ENCODE measurements at places on chromosomes 3 and 15.

GRCh38 chr15:64398575-64398974, 10.9 kb downstream of the TRIP4 start:
- no peak for DNase-seq

- DNase-seq, result no peak
Measured at GRCh38 chr3:50675179-50676030, 678 bp downstream of the DOCK3 start.

DNA sequence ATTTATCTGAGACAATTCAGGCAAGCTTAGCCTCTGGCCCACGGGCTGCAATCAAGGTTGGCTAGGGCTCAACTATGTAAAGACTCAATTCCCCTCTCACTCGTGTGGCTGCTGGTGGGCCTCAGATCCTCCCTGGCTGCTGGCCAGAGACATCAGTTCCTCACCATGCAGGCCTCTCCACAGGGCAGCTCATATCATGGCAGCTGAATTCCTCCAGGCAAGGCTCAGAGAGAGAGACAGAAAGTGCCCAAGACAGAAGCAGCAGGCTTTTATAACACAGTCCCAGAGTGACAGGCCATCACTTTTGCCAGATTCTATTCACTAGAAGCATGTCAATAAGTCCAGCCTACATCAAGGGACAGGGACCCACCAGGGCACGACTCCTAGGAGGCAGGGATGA, 63.2 kb downstream of the XXYLT1 start:
- DNase-seq, result no peak

DNA sequence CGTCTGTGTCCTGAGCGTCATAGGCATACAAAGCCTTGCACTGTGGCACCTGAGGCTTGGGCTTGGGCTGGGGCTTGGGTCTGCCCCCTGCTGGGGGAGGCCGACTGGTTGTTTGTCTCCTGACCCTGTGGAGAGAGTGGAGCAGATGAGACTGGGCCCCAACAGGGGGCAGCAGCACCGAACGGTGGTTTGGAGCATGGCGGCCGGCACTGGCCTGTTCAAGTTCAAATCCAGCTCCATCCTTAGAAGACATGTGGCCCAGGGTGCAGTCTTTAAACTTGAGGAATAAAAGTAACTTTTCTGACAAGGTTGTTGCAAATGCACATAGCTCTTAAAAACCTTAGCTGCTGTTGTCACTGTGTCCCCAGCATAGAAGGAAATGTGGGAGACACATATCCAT, 33.3 kb downstream of the CCNB2 start:
- no peak for DNase-seq

GRCh38 chr15:78374436-78375393, 34.6 kb downstream of the CRABP1 start:
- DNase-seq, result no peak

GRCh38 chr15:70995383-70995970, 102.9 kb downstream of the LRRC49 start:
- DNase-seq, result no peak

DNA sequence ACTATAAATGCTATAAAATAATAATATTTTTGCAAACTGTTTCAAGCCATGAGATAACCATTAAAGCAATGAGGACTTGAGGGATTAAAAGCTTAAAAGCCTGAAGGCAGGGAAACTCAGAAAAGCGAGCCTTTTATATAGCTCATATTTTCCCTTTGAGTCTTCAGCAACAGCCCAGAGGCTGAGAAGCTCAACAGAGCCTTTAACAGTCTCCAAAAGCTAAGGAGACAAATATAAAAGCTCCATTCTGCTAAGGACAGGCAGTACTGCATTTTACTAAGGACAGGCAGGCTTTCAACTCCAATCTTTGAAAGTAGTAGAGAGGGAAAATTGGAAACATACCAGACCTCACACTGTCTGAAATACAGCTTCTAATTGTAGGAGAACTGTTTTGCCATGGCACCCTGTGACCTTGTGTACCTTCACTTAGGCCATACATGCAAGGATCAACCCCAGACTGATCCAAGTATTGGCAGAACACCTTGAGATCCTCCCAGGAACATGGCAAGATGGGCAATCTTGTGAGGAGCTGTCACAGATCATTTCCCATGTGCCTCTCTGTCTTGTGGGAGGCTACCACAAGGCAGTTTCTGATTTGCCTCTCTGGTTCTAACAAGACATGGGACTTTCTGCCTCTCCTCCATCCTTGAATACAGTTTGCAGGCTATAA, 53.1 kb upstream of the ARNT2 start:
- no peak for DNase-seq

- DNase-seq, result no peak
Measured at GRCh38 chr15:47397655-47398054, 319.6 kb upstream of the SEMA6D start.

DNA sequence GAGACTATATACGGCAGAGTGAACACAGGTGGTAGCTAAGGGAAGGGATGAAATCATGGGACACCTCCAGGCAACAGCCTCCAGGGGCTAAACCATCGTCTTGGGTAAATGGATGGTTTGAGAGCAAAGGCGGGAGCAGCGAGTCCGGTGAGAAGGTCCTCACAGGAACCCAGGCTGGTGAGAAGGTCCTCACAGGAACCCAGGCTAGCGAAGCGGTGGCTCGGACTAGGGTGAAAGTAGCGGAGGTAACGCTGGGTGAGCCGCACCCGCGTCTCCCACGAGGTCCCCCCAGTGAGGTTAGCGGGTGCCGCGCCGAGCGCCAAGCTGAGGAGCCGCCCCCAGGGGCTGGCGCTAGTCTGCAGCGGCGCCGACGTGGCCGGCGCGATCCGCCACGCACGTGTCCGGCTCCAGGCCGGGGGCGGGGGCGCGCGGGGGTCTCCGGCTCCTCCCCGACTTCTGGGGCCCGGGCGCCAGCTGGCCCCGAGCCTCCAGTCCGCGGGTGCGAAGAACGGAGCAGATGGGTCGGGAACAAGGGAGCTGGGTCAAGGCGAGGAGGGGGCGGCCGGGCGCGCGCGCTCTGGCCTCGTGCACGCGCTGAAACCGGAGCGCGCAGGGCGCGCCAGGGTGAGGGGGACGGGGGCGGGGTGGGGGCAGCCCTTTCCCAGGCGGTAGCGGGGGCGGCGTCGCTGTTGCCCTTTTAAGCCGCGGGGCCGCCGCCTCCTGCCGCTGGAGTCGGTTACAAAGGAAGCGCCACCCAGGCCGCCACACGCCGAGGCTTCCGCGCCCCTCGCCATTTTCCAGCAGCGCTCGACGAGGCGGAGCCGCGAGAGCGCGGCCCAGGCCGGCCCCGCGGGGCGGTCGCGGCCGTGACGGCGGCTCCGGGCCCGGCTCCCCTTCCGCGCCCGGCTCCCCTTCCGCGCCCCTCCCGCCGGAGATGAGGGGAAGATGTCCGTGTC, at the start of gene UBE2Q2:
Gene UBE2Q2, plus strand, starts transcription at position 726 of the 956 bp plus-strand sequence. Its CDS starts 220 bp downstream, at position 946.
- DNase-seq, result peak; percentile 39

DNA sequence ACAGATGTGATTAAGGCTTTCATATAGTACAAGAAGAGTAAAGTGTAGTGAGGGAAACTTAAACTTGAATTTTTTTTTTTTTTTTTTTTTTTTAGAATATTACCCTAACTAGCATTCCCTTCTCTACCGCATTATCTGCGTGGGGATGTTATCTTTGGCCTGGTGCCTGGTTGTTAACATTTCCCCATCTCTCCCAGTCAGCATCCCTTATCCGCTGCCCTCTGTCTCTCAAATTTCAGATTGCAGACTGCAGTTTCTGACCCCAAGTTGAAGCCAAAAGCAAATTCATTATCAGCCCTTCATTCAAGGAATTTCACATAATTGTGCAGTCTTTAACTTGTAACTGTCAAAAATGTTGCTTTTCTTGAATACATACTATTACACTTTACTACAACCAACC, 353.0 kb downstream of the PLOD2 start:
- no peak for DNase-seq

DNA sequence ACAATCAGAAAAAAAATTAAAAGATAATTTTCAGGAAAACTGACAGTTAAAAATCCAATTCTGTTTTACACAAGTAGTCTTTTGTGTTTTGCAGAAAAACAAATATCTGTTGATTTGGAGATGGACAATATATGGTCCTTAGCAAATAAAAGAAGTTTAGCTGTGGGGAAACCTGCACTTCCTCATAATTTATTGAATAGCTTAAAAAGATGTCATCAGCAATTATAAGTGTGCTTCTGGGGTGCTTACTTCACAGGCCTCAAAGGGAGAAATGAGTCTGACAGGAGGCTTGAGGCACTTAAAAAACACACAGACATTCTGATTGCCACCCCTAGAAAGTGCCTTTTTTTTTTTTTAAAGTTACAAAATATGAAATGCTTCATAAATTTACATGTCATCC, 31.6 kb upstream of the CERS3 start:
- DNase-seq, result no peak

GRCh38 chr15:74384881-74385643, 17.6 kb upstream of the CYP11A1 start:
- DNase-seq, result no peak

DNA sequence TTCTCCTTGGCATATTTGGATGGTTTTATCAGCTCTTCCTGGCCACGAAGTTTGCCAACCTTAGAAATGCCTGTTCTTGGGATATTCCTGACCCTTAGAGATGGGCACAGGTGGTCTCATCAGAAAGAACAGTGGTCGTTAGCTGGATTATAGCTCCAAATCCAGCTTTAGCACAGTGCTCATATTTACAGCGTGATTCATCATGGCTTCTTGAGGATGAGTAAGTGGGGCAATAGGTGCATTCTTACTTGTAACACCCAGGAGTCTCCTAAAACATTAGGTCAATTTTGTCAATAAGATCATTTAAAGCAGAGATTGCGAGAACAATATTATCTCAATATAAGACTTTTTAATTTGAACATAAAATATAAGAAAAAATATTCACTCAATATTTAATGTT, 191.9 kb downstream of the GABRB3 start:
- no peak for DNase-seq

DNA sequence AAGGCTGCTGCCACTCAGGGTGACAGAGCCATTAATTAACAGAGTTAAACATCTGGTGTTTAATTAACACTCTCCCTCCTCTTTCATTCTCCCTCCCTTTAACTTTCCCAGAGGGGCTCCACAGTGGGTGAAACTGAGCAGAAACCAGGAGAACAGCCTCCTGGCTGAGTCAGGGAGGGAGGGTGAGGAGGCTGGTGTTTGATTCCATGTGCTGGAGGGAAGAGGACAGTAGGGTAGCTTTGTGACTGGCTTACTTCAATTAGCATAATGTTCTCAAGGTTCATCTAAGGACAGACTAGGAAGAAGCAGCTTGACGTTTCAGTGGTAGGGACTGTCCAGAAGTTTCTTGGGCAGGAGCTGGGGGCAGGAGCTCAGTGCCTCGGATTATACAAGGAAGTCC, 62.8 kb downstream of the SEMA5B start:
- no peak for DNase-seq

GRCh38 chr3:151873398-151873797, at the start of gene SUCNR1:
TSS of gene SUCNR1 (plus strand) at chr3:151873643. CDS start at chr3:151879893, 6,250 bp downstream.
- DNase-seq, result no peak

GRCh38 chr3:82494977-82495489, 733.6 kb upstream of the GBE1 start:
- no peak for DNase-seq

GRCh38 chr3:9028134-9028533, 64.9 kb upstream of the RAD18 start:
- peak; percentile 62 for DNase-seq

DNA sequence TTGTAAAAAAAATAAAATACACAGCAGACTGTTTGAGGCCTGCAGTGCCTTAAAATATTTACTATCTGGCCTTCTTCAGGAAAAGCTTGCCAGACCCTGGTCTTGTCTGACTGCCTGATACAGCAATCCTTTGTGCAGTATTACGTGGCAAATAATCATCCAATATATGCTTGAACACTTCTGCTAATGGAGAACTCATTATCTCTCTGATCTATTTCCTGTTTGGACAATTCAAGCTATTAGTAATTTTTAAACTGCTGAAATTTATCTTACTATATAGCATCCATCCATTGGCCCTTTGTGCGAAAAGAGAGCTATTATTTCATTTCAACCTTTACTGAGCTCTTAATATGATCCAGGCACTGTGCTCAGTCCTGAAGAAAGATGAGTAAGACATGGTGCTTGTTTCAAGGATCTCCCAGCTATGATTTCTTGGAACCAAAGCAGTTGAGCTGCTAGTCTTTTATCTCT, 15.9 kb downstream of the ATG7 start:
- no peak for DNase-seq

- no peak for DNase-seq
Measured at GRCh38 chr3:114361391-114361790, 67.6 kb downstream of the TIGIT start.

GRCh38 chr3:44439499-44440295, 37.8 kb downstream of the ZNF445 start:
- DNase-seq, result peak; percentile 47

GRCh38 chr3:64047787-64048186, 24.5 kb upstream of the PSMD6 start:
- DNase-seq, result no peak

DNA sequence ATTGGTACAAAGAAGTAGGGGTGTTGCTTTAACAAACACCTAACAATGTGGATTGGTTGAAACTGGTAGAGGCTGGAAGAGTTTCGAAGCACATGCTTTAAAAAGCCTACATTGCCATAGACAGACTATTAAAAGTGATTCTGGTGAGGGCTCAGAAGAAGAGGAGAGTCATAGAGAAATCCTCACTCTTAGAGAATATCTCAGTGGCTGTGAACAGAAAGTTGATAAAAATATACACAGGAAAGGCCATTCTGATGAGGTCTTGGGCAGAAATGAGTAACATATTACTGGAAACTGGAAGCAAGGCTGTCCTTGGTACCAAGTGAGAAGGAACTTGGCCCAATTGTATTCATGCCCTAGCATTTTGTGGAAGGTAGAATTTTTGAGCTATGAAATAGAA, 173.7 kb upstream of the CRBN start:
- no peak for DNase-seq

Data from breast epithelium (tissue), 4 donors.